Stimulated activated CD8-positive, alpha-beta memory T cell treated with anti-CD3 and anti-CD28 coated beads, Interleukin-7, amount 100 ng/mL, for 1 hour (primary cell): ENCODE measurements at places on chromosomes 5 and 9.

DNA sequence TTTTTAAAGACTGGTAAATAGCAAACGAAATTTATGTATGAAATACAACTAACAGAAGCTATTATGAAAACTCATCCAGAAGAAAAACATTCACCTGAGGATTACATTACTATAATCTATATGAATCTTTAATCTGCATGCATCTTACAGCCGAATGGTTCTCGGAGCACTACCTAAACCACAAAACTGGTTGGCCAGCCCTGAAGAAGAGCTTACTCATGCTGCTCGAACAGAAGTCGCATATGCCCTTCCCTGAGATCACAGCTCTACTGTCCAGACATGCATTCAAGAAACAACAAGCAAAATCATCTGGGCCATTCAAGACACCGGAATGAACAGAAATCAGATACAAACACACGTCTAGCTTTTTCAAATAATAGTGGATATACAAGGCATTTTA lies 931.0 kb upstream of the DMAC1 start:
- no peak for DNase-seq

GRCh38 chr9:110891760-110892159 lies 146.5 kb downstream of the LPAR1 start:
- DNase-seq, result no peak

DNA sequence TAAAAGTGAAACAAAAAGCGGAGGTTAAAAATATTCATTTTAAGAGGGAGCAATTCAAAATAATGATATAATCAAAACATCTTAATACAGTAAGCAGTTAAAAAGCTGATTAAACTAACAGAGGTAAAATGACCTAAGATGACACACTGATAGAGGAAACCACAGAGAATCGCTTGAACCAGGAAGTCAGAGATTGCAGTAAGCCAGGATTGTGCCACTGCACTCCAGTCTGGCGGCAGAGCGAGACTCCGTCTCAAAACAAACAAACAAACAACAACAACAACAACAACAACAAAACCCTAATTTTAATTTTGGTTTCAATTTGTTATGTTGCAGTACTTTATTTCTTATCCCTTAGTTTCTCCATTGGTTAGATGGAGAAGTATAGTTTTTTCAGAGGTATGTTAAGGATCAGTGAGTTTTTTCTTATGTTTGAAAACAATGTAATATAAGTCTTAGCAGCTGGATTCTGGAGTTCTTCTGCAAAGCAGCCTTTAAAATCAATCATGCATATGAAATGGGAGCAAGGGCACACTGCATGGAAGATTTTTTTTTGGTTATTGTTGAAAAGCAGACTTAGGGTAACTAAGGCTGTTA lies 58.5 kb downstream of the MLANA start:
- peak; percentile 4 for DNase-seq

GRCh38 chr9:38003230-38003629 lies 65.8 kb downstream of the SHB start:
- no peak for DNase-seq

GRCh38 chr9:81871695-81872094 lies 56.5 kb upstream of the SPATA31D4 start:
- DNase-seq, result no peak

DNA sequence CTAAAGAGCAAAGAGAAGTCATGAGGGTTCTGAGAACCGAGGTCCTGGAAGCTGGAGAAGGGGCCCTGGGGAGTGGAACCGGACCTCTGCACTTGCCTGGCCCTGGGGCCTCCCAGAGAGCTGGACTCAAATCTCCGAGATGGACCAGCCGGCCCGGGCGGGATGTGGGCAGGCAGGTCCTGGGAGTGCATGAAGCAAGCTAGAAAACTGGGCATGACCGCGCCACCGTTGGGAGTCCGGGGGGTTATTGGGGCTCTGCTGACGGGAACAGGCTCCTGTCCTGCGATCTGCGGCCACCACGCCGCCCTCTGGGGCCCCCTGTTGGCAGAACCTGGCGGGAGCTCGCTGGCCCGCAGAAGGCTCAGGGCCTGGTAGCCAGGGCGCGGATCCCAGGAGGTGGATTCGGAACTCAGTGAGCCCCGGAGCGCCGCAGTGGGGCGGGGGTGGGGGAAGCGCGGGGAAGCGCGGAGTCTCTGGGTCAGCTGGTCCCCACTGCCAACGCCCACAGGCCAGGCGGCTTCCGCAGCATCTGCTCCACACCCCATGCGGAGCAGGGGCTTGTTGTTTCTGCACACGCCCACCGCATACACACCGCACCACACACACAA lies 150.6 kb downstream of the ERCC6L2 start:
- no peak for DNase-seq

- DNase-seq, result no peak
Observed at GRCh38 chr9:87065981-87066380, 118.7 kb upstream of the GAS1 start.

GRCh38 chr5:102792705-102793104 lies 37.6 kb downstream of the PAM start:
- DNase-seq, result no peak

GRCh38 chr9:74663439-74663838 lies 166.3 kb downstream of the RORB start:
- no peak for DNase-seq

GRCh38 chr5:142107736-142108431 lies 695 bp upstream of the NDFIP1 start:
- no peak for DNase-seq

- no peak for DNase-seq
Observed at GRCh38 chr9:124854822-124855221, 1.6 kb downstream of the WDR38 start.

- DNase-seq, result no peak
Observed at GRCh38 chr5:149072791-149073190, 9.9 kb upstream of the SH3TC2 start.

DNA sequence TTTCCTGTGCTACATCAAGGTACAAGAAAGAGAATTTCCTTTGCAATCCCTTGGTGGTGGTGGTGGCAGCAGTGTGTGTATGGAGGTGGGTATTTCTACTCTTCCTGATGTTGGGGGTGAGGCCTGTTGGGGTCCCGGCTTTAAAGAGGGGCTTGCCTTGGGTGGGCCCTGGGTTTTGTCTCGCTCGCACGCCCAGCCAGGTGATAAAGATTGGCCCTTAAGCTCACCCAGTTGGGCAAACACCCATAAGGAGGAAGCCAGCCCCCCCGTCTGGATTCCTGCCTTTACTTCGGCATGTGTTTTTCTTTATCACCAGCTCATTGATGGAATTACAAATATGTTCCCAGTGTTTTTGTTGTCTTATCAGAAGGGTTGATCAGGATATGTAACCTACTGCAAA lies 16.0 kb upstream of the SARDH start:
- no peak for DNase-seq

GRCh38 chr9:87201351-87201751 lies 254.0 kb upstream of the GAS1 start:
- no peak for DNase-seq

GRCh38 chr5:73306741-73307275 lies 133.8 kb downstream of the TMEM174 start:
- DNase-seq, result no peak

GRCh38 chr5:78568212-78568611 lies 80.4 kb downstream of the LHFPL2 start:
- no peak for DNase-seq

- DNase-seq, result no peak
Observed at GRCh38 chr9:137323531-137324331, 21.7 kb upstream of the NRARP start.

DNA sequence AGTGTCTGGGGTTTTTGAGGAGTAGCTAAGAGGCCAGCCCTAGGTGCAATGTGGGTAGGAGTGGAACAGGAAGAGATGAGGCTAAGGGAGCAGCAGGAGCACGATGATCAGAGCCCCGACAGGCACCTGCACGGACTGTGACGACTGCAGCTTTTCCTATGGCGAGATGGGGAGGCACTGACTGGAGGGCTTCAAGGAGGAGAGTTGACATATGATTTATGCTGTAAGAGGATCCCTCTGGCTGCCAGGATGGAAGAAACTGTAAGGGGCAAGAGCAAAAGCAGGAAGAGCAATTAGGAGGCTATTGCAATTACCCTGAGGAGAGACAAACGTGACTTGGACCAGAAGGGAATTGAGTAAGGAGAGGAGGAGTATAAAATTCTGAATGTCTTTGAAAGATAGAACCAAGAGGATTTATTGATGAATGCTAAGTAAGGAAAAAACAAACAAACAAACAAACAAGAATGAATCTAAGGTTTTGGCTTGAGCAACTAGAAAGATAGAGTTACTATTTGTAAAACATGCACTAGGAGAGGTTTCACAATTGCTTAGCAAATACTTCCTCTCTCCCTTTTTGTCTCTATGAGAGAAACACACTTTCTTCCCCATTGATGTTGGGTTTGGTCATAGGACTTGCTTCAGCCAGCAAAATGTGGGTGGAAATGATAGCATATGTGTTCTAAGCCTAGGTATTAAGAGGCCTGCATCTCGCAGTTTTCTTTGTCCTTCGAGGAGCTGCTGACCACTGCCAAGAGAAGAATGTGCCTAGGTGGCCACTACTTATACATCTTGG lies 32.9 kb downstream of the TRPC7 start:
- DNase-seq, result no peak

- no peak for DNase-seq
Observed at GRCh38 chr5:166994226-166994625, 1297.2 kb upstream of the WWC1 start.

- no peak for DNase-seq
Observed at GRCh38 chr9:130432362-130432761, 12.4 kb upstream of the ASS1 start.

- DNase-seq, result no peak
Observed at GRCh38 chr5:4646715-4647375, 493.3 kb upstream of the ADAMTS16 start.

- no peak for DNase-seq
Observed at GRCh38 chr5:13809921-13810320, 134.6 kb downstream of the DNAH5 start.

DNA sequence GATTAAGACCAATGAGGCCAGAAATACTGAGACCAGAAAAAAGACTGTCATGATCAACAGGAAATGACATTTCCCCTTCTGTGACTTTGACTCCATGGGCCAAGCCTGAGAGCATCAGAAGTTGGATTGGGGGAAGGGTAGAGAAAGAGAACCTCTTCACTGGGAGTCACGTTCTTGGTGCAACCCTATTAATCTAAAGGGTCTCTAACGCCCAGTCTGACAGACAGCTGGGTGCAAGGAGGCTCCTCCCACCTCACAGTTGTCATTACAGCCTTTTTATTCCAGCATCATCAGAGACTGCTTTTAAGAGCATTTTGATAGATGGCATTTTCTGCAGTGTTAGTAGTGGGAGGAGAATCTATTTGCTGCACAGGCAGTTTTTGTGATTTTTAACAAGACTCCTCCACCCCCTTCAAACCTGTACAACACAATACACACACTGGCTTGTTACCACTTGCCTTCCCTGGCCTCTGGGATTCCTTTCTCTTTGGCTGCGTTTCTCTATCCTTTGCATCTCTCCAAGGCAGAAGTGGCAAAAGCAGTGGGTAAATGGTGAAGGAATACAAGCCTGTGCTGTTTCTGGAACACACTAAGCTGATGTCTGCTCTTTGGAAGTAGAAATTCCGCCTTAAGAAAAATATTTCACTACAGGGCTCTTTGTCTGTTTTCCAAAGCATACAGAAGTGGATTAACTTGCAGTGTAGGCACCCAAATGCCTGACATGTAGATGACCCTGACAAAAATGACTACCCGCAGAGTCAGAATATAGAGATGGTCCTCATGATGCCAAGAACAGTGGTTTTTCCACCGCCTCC lies 310.4 kb upstream of the ZNF608 start:
- no peak for DNase-seq

GRCh38 chr9:136902259-136902821 lies 16.0 kb downstream of the TRAF2 start:
- peak; percentile 62 for DNase-seq

DNA sequence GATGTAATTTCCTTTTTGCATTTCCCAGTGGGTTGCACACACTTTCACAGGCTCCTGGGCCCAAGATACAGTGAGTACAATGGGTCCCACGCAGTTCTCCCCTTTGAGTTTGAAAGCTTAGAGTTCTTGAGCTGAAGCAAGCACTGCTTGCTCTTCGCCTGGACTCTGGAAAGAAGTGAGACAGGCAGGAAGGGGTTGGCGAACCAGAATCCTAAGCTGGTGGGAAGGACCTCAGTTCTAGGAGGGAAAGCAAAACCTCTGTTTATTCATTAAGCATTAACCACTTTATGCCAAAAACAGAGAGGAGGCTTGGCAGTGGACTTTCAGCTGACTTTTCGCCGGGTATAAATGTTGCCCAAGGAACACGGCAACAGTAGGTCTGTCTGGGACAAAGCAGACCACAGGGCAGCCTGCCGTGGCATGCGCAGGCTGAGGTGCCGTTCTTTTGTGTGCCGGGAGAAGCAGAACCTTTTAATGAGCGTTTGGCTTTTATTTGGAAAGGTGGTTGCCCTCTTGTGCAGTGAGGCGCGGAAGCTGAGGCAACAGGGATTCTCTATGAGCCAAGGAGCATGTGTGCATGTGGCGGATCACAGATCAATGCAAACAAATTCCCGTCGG lies 239.9 kb upstream of the PANK3 start:
- no peak for DNase-seq

- no peak for DNase-seq
Observed at GRCh38 chr5:1797103-1797800, 2.4 kb downstream of the MRPL36 start.

GRCh38 chr9:20884985-20885593 lies 146.4 kb downstream of the HACD4 start:
- peak; percentile 30 for DNase-seq

DNA sequence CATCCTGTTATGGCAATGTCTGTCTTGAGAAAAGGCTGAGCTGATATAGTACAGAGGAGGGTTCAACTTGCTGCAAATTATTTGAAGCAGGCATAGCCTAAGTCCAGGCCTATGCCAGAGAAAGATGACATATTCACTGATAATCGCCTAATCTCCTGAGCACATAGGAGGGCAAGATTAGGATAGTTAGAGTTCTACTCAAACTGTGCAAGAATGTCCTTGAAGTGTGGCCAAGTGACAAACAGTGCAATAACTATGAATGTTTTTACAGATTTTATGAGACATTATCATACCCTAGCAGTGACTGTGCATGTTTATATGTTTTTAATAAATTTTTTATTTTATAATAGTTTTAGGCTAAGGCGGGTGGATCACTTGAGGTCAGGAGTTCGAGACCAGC lies 96.2 kb downstream of the TSSK1B start:
- DNase-seq, result no peak

GRCh38 chr5:73853091-73853490 lies 227.1 kb downstream of the ARHGEF28 start:
- DNase-seq, result no peak

GRCh38 chr9:100466829-100467221 lies 6.1 kb upstream of the TMEFF1 start:
- no peak for DNase-seq

DNA sequence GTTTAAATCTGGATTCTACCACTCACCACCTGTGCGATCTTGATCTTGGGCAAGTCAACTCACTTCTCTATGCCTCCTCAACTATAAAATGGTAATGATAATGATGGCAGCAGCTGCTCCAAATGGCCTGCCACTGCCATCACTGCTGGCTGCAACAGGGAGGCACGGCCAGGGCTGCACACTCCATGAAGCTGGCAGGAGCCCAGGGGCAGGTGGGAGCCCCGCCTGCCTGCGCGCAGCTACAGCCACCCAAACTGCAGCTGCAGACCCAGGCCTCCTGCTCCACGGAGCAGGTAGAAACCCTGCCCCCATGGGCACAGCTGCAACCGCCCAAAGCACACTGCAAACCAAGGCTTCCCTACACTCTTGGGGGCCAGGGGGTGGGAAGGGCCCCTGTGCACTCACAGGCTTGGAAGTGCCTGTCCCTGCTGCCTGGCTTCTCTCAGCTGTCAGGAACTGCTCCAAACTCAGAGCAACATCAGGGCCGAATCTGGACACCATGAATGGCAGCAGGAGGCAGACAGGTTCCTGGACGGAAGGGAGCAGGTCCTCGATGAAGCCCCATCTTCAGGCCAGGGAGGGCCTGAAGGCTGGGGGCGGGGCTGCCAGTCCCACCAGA lies 57.6 kb downstream of the PRELID2 start:
- no peak for DNase-seq

- no peak for DNase-seq
Observed at GRCh38 chr5:43802119-43802518, 199.1 kb downstream of the NNT start.
